ENCODE measurements at places on chromosomes 2 and 18.

DNA sequence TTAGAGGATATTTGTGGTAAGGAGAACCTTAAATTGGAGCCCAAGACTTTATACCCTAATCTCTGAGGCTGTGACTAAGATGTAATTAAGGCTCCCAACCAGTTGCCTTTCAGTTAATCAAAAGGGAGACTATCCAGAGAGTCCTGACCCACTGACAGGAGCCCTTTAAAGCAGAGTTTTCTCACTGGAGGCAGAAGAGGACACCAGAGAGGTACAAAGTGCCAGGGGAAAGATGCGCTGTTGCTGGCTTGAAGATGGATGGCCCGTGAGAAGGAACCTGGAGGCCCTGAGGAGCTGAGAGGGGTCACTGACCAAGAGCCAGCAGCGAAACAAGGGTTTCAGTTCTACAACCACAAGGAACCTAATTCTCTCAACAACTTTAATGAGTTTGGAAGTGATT lies 137.3 kb downstream of the TMEM131 start:
- DNase-seq, result peak; percentile 9

- DNase-seq, result no peak
These were observed 492.5 kb upstream of the SPHKAP start for GRCh38 chr2:228673876-228674554.

GRCh38 chr2:203059567-203060240 lies 45.0 kb downstream of the NBEAL1 start:
- DNase-seq, result no peak

DNA sequence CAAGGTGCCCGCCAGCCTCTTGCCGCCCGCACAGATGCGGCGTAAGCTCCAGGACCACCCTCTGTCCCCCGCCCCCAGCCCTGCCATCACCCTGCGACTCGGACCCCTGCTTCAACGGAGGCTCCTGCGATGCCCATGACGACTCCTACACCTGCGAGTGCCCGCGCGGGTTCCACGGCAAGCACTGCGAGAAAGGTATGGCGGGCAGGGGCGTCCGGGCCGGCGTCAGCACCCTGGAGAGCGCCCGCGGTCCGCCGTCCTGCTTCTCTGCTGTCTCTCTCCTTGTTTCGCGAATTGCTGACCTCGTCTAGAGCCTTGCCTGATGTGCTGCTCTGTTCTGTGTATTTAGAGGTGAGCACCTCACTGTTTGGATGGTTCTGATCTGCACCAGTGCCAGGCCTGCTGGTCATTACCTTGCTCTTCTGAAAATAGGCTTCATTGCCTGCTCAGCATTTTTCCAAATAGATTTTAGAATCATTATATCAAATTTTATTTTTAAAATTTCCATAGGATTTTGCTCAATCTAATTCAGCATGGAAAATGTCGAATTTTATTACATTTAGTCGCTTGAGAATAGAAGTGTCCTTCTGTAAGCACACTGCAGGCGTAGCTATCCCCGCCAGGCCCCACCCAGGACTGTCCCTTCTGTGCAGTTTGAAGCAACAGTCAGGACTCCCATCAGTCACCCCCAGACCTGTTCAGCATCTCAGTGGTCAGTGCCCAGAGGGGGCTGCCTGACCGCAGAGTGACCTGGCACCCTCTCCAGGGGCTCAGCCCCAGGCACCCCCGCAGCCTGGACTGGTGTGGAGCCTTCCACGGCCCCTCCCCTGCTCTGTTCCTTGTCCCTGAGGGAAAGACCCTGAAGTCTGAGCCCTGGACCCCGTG lies 51.6 kb downstream of the SNED1 start:
- DNase-seq, result peak; percentile 84

GRCh38 chr2:200399636-200400035 lies 93.1 kb downstream of the SPATS2L start:
- no peak for DNase-seq

DNA sequence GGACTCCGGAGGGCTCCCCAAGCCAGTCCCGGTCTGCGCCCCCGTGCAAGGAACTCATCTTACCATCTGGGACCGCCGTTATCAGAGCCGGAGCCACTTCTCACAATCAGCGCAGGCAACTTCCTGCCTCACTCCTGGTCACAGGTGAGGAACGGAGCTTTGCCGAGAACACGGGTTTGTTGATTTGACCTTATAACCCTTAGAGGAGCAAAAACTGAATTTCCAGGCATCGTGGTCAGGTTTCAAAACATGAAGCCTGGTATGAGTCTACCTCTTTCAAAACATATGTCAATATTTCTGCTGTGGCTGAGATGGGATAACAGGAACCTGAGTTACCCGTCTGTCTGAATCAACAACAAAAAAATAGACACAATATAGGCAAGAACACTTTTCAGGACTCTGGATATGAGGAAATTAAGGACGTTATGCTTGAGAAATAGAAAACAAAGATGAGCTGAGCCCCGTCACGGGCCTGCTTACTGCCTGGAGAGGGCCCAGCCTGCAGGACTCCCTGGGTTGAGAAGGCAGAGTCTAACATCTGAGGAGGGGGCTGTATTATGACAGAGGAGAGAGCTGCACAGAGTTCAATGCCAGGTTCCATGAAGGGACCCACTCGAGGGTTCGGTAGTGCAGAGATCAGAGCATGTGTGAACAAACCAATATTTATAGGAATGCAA lies 148.7 kb downstream of the NDUFA10 start:
- DNase-seq, result no peak

DNA sequence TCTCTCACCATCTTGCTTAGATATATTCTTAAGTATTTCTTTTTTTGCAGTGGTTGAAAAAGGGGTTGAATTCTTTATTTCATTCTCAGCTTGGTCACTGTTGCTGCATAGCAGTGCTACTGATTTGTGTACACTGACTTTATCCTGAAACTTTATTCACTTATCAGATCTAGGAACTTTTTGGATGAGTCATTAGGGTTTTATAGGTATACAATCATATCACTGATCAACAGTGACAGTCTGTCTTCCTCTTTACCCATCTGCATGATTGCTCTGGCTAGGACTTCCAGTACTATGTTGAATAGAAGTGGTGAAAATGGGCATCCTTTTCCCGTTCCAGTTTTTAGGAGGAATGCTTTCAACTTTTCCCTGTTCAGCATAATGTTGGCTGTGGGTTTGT lies 6.5 kb downstream of the STARD6 start:
- no peak for DNase-seq

DNA sequence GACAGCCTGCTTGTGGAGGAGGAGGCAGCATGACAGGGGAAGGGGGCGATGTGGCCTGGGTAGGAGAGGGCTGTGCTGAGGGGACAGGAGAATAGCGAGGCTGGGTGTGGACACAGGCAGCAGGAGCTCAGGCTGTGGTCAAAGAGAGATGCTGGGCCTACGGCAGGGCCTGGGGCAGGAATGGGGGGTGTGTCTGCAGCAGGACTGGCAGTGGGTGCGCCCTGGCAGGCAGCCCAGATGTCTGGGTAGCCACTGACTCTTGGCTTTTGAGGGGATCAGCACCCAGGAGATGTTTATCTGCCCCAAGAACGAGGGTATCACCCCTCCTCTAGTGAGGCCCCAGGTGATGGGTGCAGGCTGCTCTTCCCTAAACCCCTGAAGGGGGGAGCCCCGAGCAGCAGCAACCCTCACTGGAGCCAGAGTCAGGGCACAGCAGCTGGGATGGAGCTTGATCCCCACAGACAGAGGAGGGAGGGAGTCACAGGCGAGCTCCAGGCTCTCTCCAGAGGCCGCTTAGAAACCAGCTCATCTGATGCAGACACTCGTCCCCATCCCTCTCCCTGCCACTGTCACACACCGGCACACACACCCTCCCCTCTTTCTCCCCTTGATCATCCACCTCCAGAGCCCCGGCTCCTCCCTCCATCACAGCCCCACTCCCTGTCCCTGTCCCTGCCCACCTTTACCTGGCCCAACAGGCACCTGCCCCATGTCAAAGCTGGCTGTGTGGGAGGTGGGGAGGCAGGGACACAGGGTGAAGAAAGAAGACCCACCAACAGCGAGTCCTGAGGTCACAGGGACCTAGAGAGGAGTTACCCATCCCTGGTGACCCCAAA lies 29.8 kb upstream of the TNS1 start:
- DNase-seq, result no peak

DNA sequence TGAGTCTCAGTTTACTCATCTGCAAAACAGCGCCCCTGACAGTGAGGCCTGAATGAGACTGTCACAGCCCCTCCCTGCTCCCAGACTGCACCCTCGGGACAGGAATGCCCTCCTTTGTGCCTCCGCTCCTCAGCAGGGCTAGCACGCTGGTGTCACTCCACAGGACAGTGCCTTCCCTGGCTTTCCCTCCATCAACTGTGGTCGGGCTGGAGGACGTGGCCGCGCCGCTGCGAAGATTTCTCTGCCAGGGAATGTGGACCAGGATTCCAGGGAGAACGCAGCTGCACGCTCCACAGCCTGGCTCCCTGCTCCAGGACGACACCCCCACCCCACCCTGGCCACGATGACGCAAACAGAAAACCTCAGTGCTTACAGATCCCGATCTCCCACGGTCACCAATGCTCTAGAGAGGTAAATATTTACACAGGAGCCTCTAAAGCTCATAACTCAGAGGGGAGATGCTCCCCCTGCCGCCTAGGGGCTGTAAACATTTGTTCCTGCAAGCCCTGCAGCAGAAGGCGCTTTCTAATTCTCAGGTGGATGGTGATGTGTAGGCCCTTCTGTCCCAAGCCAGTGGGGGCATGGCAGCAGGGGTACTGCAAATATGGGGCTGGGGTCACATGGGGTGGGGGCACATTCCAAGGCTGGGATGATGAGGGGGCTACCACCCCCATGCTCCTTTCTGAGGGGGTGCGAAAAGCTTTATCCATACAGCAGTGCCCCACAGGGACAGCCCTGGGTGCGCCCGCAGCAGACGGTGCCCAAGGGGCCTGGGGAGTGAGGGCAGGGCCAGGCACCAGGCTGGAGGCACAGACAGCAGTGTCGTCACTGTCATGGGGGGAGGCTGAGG lies 12.4 kb downstream of the HS6ST1 start:
- peak; percentile 54 for DNase-seq

GRCh38 chr2:197915548-197916265 lies 111.3 kb downstream of the PLCL1 start:
- DNase-seq, result no peak

GRCh38 chr2:79447463-79447862 lies 65.4 kb upstream of the CTNNA2 start:
- no peak for DNase-seq

- no peak for DNase-seq
These were observed 934.8 kb downstream of the NRXN1 start for GRCh38 chr2:50097148-50097547.

DNA sequence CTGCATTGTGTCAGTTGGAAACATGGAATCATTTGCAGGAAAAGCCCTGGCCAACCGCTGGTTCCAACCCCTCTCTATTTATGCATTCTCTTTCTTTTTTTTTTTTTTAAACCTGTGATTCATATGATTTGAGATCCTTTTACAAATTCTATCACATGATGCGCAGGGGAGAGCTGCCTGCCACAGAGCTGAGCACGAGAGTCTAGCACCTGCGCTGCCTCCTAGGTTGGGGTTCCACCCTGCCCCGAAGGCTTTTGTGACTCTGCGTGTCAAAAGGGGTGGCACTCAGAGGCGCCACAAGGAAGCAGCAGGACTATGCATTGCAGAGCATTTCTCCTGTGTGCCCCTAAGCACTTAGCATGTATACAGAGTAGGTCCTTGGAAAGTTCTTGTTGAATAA lies 17.3 kb upstream of the ESPNL start:
- no peak for DNase-seq

DNA sequence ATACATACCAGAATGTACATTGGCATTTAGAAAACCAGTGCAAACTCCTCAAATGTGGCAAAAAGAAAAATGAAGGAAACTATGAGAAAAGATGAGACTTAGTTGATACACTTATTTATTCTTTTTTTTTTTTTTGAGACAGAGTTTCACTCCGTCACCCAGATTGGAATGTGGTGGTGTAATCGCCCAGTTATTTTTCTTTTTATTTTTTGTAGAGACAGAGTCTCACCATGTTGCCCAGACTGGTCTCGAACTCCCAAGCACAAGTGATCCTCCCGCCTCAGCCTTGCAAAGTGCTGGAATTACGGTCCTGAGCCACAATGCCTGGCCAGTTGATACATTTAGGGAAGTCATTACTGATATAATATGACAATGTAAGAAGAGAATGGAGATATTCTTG lies 274.2 kb upstream of the LRATD1 start:
- DNase-seq, result no peak

DNA sequence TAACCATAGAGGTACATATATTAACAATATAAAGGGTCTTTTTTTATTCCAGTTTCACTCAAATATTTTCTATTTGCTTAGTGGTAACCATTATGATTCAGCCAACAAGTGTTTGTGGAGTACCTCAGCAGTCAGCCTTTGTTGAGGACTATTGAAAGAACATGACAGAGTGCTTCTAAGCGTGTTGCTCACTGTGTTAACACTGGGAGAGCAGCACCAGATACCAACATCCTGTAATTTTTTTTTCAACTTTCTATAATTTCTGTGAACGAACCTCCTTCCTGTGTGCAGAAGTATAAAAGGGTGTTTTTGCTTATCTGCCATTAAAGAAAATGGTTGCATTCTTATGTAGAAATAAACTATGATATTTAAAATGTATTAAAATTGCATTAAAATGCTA lies 239.0 kb downstream of the PHLPP1 start:
- no peak for DNase-seq

DNA sequence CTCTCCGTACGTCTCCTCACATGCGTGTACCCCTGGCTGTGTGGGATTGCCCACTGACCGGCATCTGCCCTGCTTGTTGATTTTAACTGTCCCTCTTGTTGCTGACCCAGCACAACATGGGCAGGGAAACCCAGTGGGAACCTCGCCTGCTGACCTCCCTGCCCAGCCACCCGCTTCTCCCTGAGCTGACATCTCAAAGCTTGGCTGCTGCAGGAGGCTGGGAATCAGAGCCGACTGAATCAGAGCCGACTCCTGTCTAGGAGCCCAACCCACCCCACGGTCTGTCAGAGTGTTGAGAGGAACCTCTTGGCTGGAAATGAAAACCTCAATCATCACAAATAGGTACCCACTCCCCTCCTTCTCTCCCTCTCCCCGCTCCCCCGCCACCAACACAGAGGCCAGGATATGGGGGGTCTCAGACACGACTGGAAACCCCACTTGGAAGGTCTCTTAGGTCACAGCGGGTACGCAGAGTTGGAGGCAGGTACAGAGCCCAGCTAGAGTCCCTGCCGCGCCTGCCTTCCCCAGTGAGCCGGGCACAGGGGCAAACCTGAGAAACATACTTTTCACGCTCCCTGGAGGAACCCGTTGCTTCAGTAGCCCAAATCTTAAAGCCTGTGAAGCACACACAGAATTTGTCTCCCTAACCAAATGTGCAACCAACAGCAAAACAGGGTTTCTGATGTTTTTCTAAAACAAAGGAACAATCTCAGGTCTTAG lies 784 bp downstream of the EDAR start:
- no peak for DNase-seq

- no peak for DNase-seq
These were observed 162.3 kb downstream of the PHLPP1 start for GRCh38 chr18:62877411-62878221.

- no peak for DNase-seq
These were observed 144.0 kb upstream of the GPC1 start for GRCh38 chr2:240291337-240292034.

- DNase-seq, result no peak
These were observed 509.6 kb upstream of the RAB6C start for GRCh38 chr2:129469871-129470270.

DNA sequence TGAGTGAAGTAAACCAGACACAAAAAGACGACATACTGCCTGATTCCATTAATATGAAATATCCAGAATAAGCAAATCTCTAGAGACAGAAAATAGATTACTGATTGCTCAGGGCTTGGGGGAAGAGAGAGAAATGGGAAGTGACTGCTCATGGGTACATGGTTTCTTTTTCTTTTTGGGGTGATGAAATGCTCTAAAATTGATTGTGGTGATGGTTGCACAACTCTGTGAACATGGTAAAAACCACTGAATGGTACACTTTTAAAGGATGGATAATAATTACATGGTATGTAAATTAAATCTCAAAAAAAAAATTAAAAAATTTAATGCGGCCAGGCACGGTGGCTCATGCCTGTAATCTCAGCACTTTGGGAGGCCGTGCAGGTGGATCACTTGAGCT lies 39.3 kb downstream of the RPL31 start:
- DNase-seq, result no peak

Data from nephron progenitor cell (in vitro differentiated cells).